ENCODE measurements at places on chromosomes 3 and 15. TPM values are rescaled to one million over a fixed set of nuclear protein-coding genes. Genes with fewer than 3 reads are reported as not detected.

Gene CD200
- total RNA-seq: not detected

Gene FBXW12
- total RNA-seq: not detected

Gene ITPKA
- 2.2 TPM for total RNA-seq

Gene PPP1R14D
- total RNA-seq: 0.28 TPM

Gene FOXL2NB
- 1.4 TPM for total RNA-seq

Gene ZNF774
- 0.78 TPM for total RNA-seq

Gene MASP1
- not detected for total RNA-seq

Gene CLDN11
- not detected for total RNA-seq

Gene LRRC15
- total RNA-seq: 0.15 TPM

Gene CIB2
- 31.3 TPM for total RNA-seq

Gene CERS3
- total RNA-seq: not detected

Gene TRPC1
- 8.1 TPM for total RNA-seq

Gene SLC28A1
- not detected for total RNA-seq
